ENCODE measurements at places on chromosomes 11 and 22.

- no peak for DNase-seq
These were observed 33.0 kb downstream of the LRRC10B start for GRCh38 chr11:61541598-61541997.

DNA sequence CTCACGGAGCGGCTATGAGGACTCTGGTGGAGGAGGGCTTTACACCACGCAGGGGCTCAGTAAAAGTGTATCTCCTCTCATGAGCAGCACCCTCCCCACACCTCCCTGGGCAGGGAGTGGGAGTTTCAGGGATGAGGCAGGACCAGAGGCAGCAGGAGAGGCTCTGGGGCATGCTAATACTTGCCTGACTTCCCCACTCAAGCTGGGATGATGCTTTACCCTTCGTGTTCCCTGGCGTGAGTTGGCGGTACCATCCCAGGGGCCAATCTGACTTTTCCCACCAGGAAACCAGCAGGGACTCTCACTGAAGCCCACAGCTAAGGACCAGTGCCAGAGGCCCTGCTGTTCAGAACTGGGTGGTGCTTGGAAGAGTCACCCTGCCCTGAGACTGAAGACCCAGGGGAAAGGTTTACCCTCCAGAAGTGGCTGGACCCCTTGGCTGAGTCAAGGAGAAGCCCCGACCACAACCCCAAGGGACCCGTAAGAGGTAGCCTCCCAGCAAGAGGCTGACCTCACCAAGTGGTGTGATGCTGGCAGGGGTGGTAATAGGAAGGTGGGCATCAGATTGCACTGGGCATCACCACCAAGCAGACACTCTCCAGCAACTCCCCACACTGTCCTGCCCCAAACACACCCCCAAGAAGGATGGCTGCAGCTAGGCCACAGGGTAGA, 65.6 kb downstream of the THAP12 start:
- DNase-seq, result no peak

GRCh38 chr22:41043722-41044121, 48.7 kb upstream of the EP300 start:
- DNase-seq, result no peak

GRCh38 chr11:27520226-27520625, 13.7 kb upstream of the LIN7C start:
- DNase-seq, result no peak

- DNase-seq, result no peak
These were observed 10.0 kb upstream of the TBC1D22A start for GRCh38 chr22:46752286-46752987.

GRCh38 chr11:20042045-20042639, 118.1 kb downstream of the DBX1 start:
- no peak for DNase-seq

DNA sequence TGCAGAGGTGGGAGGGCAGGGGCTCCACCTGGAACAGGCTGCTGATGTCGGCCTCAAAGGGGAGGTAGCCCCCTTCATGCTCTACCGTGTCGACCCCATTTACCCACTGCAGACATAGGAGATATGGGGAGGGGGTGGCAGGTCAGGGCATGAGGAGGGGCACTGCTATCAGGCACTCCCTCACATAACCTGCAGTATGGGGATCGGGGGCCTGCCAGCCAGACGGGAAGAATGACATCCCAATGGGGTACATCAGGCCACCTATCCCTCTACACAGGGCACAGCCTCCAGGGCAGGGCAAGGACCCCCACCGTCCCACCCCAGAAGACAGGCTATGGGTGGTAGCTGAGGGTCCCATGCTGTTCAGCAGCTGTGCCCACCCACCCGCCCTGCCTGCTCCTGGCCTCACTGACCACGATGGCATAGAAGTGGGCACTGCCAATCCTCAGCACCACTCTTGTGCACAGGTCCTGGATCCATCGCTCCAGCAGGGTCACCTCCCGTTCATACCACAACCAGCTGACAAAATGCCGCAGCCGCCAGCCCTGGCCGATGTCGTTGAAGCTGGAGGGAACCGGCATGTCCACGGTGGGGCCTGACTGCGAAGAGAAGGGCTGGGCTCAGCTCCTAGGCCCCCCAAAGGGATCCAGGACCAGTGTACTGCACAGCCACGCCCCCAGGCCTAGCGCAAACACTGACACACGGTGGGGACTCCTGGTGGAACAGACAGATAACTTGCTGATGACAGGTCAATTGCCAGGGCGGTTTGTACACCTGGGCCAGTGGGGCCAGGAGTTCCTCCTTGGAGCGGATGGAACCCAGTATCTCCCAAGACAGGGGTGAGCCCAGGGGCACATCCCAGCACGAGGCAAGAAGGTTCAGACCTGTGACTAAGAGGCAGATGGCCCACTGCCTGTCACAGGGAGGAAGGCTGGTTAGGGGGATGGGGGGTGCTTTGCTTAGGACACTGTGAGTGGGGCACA, 24.1 kb downstream of the RGL4 start:
- DNase-seq, result no peak

DNA sequence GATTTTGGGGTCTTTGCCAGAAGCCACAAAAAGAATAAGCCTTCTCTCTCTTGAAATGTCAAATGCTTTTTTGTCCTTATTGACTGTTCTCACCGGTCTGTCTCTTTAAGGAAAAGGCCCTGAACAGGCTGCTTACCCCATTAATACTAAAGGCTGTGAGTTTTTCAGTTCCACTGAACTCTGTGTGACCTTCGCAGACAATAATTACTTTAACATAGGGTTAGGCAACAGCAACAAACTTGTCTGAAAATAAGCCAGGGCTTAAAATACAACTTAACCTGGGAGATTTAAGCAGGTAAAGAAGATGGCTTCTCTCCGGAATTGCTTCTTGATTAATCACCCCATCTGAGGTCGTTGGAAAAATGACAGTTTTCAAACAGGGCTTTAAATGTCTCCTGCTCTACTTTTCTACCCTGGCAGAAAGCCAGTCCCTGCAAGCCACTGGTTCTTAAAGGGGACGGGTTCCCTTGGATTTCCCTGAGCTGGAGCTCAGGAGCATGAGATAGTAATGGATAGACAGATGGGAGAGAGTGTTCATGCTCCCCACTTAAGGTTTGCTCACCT, 69.4 kb downstream of the ARL14EP start:
- DNase-seq, result peak; percentile 24

DNA sequence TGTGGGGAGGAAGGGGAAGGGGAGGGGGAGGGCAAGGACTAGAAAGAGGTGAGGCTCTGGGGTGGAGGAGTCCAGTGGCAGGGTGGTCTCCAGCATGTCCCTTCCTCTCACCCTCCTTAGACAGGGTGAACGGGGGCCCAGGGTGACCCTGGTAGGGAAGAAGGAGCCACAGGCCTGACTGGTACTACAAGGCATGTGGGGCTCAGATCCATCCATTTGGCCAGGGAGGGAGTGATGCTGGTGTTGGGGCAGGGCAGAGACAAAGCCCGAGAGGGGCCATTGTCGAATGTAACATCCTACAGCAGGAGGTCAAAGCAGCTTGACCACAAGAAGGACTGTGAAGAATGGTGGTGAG, 69.0 kb upstream of the SHISAL1 start:
- no peak for DNase-seq

GRCh38 chr22:23784215-23784732, 2.5 kb upstream of the SMARCB1 start:
- no peak for DNase-seq

GRCh38 chr11:128480066-128480465, 107.3 kb downstream of the ETS1 start:
- DNase-seq, result no peak

DNA sequence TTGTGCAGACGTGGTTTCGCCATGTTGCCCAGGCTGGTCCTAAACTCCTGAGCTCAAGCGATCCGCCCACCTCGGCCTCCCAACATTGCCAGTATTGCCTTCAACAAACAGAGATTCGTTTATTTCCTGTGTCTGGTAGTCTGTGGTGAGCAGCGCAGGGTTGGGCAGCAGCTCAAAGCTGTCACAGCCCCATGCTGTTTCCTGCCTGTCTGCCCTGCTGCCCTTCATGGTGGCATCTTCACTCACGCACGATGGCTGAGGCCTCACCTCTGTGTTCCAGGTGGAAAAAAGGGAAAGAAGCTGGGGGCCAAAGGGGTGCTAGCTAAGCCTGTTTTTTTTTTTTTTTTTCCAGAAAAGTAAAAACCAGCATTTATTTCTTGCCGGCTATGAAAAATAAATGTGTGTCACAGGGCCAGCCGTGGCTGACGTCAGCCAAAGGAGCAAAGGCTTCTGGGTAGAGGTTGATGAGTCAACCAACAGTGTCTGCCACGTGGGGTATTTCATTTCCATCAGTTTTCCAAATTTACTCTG, 28.8 kb downstream of the TBC1D22A start:
- DNase-seq, result peak; percentile 61

GRCh38 chr11:19957294-19957943, 202.9 kb downstream of the DBX1 start:
- no peak for DNase-seq

DNA sequence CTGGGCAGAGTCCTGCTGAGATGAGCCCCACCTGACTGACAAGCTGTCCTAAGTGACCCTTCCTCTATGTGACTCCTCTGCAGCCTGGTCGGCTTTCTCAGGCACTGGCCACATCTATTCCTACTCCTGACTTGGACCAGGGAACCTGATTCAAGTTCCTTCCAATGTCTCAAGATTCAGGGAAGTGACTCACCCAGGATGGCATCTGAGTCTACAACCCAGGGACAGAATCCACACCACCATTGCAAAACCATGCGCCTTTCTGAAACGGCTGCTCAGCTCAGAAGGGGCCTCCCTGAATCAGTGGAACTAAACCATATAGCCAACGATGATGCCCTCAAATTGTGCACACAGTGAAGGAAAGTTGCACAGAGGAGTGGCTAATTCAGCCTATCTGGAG, 63.9 kb upstream of the CSNK2A3 start:
- DNase-seq, result no peak

- peak; percentile 57 for DNase-seq
These were observed 4.9 kb upstream of the CELSR1 start for GRCh38 chr22:46542011-46542985.

GRCh38 chr11:39435641-39436040, 2023.8 kb downstream of the LRRC4C start:
- DNase-seq, result no peak

GRCh38 chr11:83427943-83428342, 141.8 kb upstream of the CCDC90B start:
- DNase-seq, result no peak

GRCh38 chr11:116813170-116813569, 9.9 kb downstream of the APOA4 start:
- DNase-seq, result no peak

DNA sequence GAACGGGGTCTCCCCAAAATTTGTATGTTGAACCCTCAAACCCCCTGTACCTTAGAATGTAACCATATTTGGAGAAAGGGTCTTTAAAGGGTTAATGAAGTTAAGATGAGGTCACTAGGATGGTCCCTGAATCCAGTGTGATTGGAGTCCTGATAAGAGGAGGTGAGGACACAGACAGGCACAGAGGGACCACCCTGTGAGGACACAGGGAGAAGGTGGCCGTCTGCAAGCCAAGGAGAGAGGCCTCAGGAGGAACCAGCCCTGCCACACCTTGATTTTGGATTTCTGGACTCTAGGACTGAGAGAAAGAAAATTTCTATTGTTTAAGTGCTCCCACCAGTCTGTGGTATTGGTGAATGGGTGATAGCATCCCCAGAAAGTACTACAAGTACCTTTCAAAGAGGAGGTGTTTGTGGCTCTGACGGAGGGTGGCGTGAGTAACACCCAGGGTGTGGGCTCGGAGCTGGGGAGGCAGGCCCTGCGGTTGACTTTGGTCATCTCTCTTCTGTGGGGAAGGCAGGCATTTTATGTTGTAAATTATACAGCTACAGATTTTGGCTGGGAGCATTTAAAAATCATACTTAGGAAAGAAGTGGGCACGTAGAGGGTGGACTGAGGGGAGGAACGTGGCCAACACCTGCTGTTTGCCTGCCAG, 13.8 kb downstream of the MRGPRF start:
- DNase-seq, result no peak

DNA sequence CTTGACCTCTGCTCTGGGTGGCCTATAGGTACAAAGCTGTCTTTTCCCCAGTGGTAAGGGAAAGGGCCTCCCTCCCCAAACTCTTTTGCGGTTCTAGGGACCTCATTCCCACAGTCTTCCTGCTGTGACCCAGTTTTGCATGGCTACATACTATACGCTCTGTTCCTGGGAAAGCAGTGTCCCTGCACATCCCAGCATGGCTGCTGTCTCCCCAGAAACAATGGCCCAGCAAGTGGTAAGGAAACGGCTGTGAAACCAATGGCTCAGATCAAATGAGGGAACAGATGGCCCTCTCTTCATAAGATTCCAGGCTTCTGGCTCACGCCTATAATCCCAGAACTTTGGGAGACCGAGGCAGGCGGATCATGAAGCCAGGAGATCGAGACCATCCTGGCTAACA, 41.1 kb downstream of the RPL27A start:
- no peak for DNase-seq

- peak; percentile 47 for DNase-seq
These were observed 3.1 kb upstream of the KCNQ1OT1 start for GRCh38 chr11:2702771-2703362.

- no peak for DNase-seq
These were observed 48.6 kb downstream of the GAB4 start for GRCh38 chr22:16959345-16959930.

DNA sequence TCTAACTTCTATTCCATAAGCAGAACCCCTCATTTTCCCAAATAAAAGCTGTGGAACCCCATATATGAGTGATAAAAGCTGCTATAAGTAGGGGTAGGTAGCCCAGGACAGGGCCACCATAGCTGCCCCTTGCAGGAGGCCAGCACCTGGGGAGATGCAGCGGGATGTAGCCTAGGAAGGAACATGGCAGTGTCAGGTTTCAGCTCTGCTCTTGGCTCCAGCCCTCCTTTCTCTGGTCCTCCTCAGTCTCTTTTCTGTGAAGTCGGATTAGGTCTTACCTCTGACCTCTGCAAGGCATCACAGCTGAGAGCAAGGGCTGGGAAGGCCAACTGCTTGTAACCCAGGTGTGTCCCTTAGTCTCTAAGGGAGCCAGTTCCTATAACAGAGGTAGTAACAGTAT, 135.6 kb downstream of the NAV2 start:
- no peak for DNase-seq

GRCh38 chr11:93917673-93918072, 67.3 kb upstream of the VSTM5 start:
- DNase-seq, result no peak

- no peak for DNase-seq
These were observed 38.4 kb downstream of the ZC3H12C start for GRCh38 chr11:110131386-110132123.

GRCh38 chr11:130527636-130528297, 79.3 kb downstream of the ADAMTS15 start:
- DNase-seq, result no peak

DNA sequence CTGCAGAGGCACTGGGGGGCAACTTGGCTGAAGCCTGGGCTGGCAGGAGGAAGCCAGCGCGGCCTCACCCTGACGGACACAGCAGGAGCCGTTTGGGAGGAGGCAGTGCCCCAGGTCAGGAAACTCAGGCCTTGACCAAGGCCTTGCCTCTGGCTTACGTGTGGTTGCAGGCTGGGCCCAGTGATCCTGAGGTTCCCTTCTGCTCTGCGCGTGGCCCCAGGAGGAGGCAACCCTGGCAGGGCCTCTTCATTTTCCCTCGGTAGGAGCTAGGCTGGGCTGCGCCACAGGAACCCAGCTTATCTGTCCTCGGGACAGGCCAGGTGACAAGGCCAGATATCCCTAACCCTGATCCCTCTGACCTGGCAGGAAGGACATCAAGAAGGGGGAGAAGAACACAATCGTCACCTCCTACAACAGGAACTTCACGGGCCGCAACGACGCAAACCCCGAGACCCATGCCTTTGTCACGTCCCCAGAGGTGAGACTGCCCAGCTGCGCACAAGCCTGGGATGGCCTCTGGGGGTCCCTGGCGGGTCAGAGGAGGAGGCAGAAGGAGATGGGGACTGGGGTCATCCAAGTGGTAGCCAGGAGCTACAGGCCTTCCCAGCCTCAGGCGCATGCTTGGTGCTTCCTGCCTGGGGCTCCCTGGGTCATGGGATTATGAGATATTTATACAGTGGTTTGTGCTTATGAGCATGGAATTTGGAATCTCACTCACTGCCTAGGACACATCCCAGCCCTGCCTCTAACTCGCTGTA, 20.6 kb downstream of the POLR3H start:
- no peak for DNase-seq

Measured in globus pallidus (tissue), 1 donor.